ENCODE measurements at places on chromosomes 4 and X. TPM values are rescaled to one million over a fixed set of nuclear protein-coding genes. Genes with fewer than 3 reads are reported as not detected.
A peak's percentile ranks its signal among the peaks of the same experiment; 100 is the strongest.

EMCN gene
- total RNA-seq: not detected

GRCh38 chr4:41683326-41683725 is 65.2 kb downstream of the PHOX2B start:
- no peaks in the 10 kb centered on the region for H3K4me1 ChIP-seq
- no peak overlapping the region for H3K27ac ChIP-seq
- peaks cover 26% of the 10 kb centered on the region for H3K27me3 ChIP-seq

GRCh38 chr4:163694385-163694784 is 199.9 kb downstream of the TMA16 start:
- H3K27me3 ChIP-seq: no peaks in the 10 kb centered on the region
- no peaks in the 10 kb centered on the region for H3K36me3 ChIP-seq
- no peak for DNase-seq
- no peak overlapping the region for H3K4me3 ChIP-seq

GRCh38 chr4:39978904-39979303 is 1.2 kb upstream of the PDS5A start:
- peaks cover 23% of the 10 kb centered on the region for H3K4me1 ChIP-seq
- no peaks in the 10 kb centered on the region for H3K27me3 ChIP-seq
- peaks cover 4% of the 10 kb centered on the region for H3K36me3 ChIP-seq
- H3K4me3 ChIP-seq: peak overlapping the region; percentile 9

DNA sequence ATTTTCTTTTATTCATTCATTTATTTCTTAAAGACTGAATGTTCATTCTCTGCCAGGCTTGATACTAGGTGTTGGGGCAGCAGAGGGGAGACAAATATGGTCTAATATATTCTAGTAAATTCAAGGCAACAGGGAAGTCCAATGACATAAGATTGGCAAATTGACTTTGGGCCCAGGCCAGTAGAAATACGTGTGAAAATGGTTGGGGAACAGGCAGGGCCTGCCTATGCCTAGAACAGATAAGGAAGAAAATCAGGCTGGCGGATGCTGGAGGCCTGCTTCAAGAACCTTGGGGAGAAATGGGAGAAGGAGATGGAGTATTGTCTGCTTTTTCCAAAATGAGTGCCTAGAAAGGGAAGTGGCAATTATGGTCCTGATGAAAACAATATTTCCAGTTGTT is 108.6 kb downstream of the RTL5 start:
- no peak overlapping the region for H3K27ac ChIP-seq
- no peaks in the 10 kb centered on the region for H3K36me3 ChIP-seq
- H3K4me3 ChIP-seq: no peak overlapping the region
- DNase-seq: no peak
- H3K27me3 ChIP-seq: no peaks in the 10 kb centered on the region

DNA sequence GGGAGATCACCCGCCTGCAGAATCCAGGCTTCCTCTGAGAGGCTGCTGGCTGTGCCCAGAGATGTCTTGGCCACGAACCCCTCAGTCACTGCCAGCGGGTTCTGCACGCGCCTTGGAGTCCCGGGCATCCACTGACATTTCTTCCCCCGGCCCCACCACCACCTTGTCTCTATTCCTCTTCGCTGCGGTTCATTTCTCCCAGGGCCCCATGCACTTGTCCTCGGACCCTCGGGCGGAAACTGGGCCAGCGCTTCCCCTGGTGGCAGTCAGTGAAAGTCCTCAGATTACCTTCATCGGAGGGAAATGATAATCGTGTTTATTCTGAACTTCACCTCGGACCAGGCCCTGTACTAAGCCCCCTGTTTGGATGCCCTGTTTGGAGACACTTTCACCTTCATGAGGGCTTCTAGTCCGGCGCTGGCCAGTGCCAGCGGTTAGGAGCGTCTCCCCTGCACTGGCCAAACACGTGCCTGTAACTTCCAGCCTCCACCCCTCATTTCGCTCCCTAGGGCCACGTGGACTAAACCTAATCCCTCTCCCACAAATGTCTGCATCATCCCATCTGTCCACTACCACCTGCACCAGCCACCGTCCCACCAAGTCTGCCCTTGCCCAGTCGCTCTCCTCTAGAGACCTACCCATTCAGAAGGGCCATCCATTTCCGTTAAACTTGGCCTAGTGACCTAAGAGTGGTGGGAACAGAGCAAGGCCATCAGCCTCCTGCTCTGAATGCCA is 82.0 kb downstream of the DCTD start:
- DNase-seq: no peak
- no peaks in the 10 kb centered on the region for H3K4me1 ChIP-seq
- no peak overlapping the region for H3K4me3 ChIP-seq
- peaks cover 23% of the 10 kb centered on the region for H3K27me3 ChIP-seq
- no peaks in the 10 kb centered on the region for H3K36me3 ChIP-seq

CSAG1 gene
- not detected for total RNA-seq

DNA sequence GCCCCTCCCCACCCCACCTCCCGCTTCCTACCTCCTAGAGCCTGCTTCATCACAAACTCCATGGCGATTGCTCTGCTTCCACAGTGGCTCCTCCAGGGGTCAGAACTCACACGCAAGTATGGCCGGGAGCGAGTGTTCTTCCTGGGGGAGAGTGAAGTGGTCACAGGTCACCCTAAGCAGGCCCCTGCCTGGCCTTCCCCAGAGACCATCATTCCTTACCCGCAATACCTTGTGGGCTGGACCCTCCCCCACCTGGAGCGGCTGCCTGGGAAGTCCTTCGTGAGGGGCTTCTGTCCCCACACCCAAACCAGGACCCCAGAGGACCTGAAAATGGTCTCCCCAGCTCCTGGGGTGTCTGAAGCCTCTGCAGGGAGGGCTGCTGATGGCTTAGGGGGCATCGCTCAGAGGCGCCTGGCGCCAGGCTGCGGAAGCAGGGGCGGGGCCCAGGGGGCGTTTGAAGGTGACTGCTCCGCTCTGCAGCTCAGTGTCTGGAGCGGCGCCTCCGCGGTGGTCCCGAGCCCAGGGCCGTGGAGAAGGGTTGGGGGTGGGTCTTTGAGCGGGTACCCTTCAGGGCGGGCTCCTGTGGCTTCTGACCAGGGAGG is 1.4 kb downstream of the CPLX1 start:
- H3K4me3 ChIP-seq: no peak overlapping the region
- no peaks in the 10 kb centered on the region for H3K4me1 ChIP-seq
- peaks cover 48% of the 10 kb centered on the region for H3K27me3 ChIP-seq
- no peak overlapping the region for H3K27ac ChIP-seq

DNA sequence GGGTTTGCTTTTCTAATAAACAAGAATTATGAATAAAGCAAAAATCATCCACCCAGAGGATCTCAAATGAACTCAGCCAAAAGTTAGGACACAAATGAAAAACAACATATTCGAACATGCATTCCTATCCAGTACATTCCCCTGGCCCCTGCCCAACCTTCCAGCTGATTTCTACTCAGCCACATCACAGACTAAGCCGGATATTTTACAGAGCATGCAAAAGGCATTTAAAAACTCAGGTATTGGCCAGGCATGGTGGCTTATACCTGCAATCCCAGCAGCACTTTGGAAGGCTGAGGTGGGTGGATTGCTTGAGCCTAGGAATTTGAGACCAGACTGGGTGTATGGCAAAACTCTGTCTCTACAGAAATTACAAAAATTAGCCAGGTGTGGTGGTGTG is 54.6 kb downstream of the RELL1 start:
- H3K36me3 ChIP-seq: peaks cover 18% of the 10 kb centered on the region
- no peak overlapping the region for H3K4me3 ChIP-seq
- peak overlapping the region; percentile 39 for H3K27ac ChIP-seq

DNA sequence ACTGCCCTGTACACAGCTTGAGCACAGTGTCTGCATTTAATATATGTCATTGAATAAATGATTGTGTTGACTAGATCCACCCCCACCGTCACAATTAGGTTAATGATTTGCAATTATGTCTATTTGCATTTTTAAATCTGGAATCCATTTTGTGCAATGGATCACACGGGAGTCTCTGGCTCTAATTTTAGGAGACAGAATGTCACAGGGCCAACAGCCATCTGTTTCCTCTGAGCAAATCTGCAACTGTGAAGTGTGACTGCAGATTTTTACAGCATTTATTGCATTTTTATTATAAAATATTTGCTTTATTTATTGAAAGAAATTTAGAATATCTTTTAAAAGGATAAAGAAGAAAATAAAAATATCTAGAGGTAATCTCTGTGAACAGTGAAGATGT is 316.8 kb downstream of the HS3ST1 start:
- no peak overlapping the region for H3K4me3 ChIP-seq
- H3K27me3 ChIP-seq: peaks cover 3% of the 10 kb centered on the region
- no peak for DNase-seq
- no peak overlapping the region for H3K27ac ChIP-seq
- H3K4me1 ChIP-seq: no peaks in the 10 kb centered on the region

H2BW2 gene
- 0.59 TPM for total RNA-seq

DNA sequence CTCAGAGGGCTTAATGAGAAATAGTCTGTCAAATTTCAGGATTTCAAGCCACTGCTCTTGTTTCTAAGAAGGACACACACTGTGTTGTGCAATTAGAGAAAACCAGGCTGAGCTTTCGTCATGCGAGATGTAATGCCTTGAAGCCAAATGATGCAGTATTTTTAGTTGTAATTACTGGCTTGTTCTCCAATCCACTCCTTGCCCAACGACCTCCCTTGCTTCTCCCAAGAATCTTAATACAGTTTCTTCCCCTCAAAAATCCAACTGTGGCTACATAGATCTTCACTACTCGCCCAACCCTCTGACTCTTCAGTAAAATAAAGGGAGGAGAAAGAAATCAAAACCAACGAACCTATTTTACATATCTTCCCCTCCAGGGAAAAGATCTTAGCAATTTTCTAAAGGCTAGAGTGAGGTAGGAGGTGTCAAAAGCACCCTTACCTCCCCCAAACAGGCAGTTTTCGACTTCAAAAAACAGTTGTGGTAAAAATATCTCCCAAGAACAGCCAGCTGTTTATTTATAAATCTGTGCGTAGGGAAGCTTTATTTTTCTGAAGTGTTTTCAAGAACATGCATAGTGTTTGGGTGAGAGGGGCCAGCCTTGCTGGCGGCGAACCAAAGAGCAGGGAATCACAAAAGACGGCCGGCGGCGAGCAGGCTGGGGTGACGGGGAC is 68.7 kb downstream of the MGST2 start:
- DNase-seq: no peak
- H3K4me1 ChIP-seq: peaks cover 18% of the 10 kb centered on the region
- H3K27me3 ChIP-seq: no peaks in the 10 kb centered on the region
- no peaks in the 10 kb centered on the region for H3K36me3 ChIP-seq
- peak overlapping the region; percentile 73 for H3K27ac ChIP-seq

GLOD5 gene
- total RNA-seq: not detected

CCNB3 gene
- total RNA-seq: 0.59 TPM

TCP11X2 gene
- total RNA-seq: not detected

RENBP gene
- 13.1 TPM for total RNA-seq

GABRG1 gene
- not detected for total RNA-seq

- no peak overlapping the region for H3K27ac ChIP-seq
- no peak overlapping the region for H3K4me3 ChIP-seq
- DNase-seq: no peak
- no peaks in the 10 kb centered on the region for H3K36me3 ChIP-seq
These were observed 103.7 kb upstream of the KLF3 start for GRCh38 chr4:38560340-38560739.

DNA sequence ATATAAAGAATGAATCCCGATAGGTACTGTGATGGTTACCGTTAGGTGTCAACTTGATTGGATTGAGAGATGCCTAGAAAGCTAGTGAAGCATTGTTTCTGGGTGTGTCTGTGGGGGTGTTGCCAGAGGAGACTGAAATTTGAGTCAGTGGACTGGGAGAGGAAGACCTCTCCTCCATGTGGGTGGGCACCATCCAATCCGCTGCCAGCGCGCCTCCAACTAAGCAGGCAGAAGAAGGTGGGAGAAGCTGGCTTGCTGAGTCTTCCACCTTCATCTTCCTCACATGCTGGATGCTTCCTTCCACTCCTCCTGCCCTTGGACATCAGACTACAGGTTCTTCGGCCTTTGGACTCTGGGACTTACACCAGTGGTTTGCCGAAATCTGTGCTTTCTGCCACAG is 40.1 kb downstream of the WFS1 start:
- H3K27me3 ChIP-seq: peaks cover 17% of the 10 kb centered on the region
- H3K36me3 ChIP-seq: peaks cover 2% of the 10 kb centered on the region
- DNase-seq: no peak
- peak overlapping the region; percentile 57 for H3K4me3 ChIP-seq
- no peaks in the 10 kb centered on the region for H3K4me1 ChIP-seq

CTAG1B gene
- not detected for total RNA-seq

USP46 gene
- 24.9 TPM for total RNA-seq

DNA sequence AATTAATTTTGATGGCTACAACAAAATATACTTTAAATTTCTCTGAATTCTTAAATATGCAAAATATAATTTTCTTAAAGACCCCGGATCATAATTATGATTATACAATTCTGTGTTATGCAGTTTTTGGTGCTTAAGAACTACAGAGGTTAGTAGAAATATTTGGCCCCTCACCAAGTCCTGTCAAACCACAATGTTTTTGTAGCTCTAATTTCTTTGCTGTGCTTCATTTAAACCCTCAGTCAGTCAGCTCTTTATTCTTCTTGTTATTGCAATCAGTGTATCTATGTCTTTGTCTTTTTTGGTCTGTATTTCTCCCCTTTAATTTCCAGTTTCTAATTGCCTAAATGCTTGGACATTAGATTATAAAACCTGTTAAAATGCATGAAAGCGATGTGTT is 186.1 kb downstream of the CAMK2D start:
- no peaks in the 10 kb centered on the region for H3K27me3 ChIP-seq
- H3K36me3 ChIP-seq: peaks cover 6% of the 10 kb centered on the region

STARD8 gene
- total RNA-seq: 0.37 TPM

- H3K27ac ChIP-seq: no peak overlapping the region
- H3K36me3 ChIP-seq: no peaks in the 10 kb centered on the region
- H3K4me1 ChIP-seq: no peaks in the 10 kb centered on the region
- no peak for DNase-seq
- no peak overlapping the region for H3K4me3 ChIP-seq
These were observed 28.2 kb upstream of the CEP135 start for GRCh38 chr4:55920571-55920970.

SMIM10L2A gene
- total RNA-seq: 0.40 TPM

- no peak overlapping the region for H3K4me3 ChIP-seq
- H3K27me3 ChIP-seq: no peaks in the 10 kb centered on the region
- no peak for DNase-seq
- no peaks in the 10 kb centered on the region for H3K4me1 ChIP-seq
- H3K27ac ChIP-seq: no peak overlapping the region
- H3K36me3 ChIP-seq: peaks cover 13% of the 10 kb centered on the region
These were observed 53.2 kb downstream of the HTT-AS start for GRCh38 chr4:3021127-3021526.

GRCh38 chr4:120777459-120777858 is 145.1 kb downstream of the PRDM5 start:
- no peak overlapping the region for H3K27ac ChIP-seq
- DNase-seq: no peak
- H3K27me3 ChIP-seq: no peaks in the 10 kb centered on the region
- H3K4me1 ChIP-seq: peaks cover 13% of the 10 kb centered on the region

GRCh38 chr4:168677063-168677462 is 180.2 kb downstream of the PALLD start:
- H3K4me1 ChIP-seq: peaks cover 40% of the 10 kb centered on the region
- peaks cover 33% of the 10 kb centered on the region for H3K36me3 ChIP-seq
- H3K27ac ChIP-seq: peak overlapping the region; percentile 74
- H3K27me3 ChIP-seq: no peaks in the 10 kb centered on the region
- no peak for DNase-seq

CXXC4 gene
- total RNA-seq: not detected

GRIA2 gene
- total RNA-seq: 1.4 TPM

GRCh38 chr4:34422472-34423175 is 1821.7 kb downstream of the ARAP2 start:
- no peak overlapping the region for H3K4me3 ChIP-seq
- no peak overlapping the region for H3K27ac ChIP-seq
- H3K27me3 ChIP-seq: no peaks in the 10 kb centered on the region
- no peaks in the 10 kb centered on the region for H3K36me3 ChIP-seq
- peaks cover 4% of the 10 kb centered on the region for H3K4me1 ChIP-seq
- no peak for DNase-seq

ALAS2 gene
- total RNA-seq: not detected

- H3K27me3 ChIP-seq: no peaks in the 10 kb centered on the region
- no peaks in the 10 kb centered on the region for H3K36me3 ChIP-seq
- H3K27ac ChIP-seq: no peak overlapping the region
- no peak for DNase-seq
- H3K4me1 ChIP-seq: peaks cover 6% of the 10 kb centered on the region
- H3K4me3 ChIP-seq: no peak overlapping the region
These were observed 37.4 kb downstream of the LHFPL1 start for GRCh38 chrX:112642349-112642748.

Data from chondrocyte (in vitro differentiated cells).